ENCODE measurements at places on chromosomes 4 and X. TPM values are rescaled to one million over a fixed set of nuclear protein-coding genes. Genes with fewer than 3 reads are reported as not detected.

GRCh38 chr4:8897251-8898167 lies 25.9 kb upstream of the HMX1 start:
- no peak for DNase-seq

GRCh38 chr4:152697284-152698088 lies 17.7 kb upstream of the TMEM154 start:
- DNase-seq = no peak

TLR3 gene
- 6.7 TPM for total RNA-seq

GRCh38 chr4:56748271-56748670 lies 67.2 kb upstream of the HOPX start:
- no peak for DNase-seq

OPHN1 gene
- 3.0 TPM for total RNA-seq

NBDY gene
- 6.7 TPM for total RNA-seq

STAP1 gene
- total RNA-seq = not detected

DNA sequence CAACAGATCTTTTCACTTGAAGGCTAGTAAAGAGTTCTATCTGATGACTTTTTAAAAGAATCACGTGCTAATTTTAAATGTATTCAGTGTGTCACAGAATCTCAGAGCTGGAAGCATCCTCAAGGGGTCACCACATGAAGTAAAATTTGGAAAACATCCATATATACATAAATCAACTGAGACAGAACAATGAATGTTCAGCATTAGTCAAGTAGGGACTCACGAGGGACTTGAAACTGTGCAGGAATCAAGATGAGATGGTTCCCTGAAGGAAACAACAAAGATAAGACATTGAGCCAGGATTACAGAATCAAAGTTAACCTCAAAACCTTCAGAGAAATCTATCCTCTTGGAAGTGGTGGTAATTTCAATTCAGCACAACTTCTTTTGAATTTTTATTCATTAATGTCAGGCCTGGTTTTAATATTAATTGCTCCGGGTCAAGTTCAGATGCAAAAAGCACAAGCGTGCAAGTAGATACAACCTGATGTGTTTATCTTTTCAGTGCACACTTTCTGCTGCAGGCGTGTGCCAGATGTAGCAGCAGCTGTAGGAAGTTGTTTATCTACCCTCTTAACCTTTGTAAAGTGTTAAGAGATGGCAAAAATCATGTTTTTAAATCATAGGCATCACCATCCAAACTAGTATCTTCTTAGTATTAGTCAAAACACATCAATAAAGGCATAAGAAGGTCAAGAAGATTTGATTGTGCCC lies 87.7 kb upstream of the SRD5A3 start:
- DNase-seq = peak; percentile 7

TMPRSS11D gene
- total RNA-seq = not detected

- DNase-seq = peak; percentile 85
Observed at GRCh38 chrX:103687696-103688201, 1.2 kb upstream of the MORF4L2 start.

DNA sequence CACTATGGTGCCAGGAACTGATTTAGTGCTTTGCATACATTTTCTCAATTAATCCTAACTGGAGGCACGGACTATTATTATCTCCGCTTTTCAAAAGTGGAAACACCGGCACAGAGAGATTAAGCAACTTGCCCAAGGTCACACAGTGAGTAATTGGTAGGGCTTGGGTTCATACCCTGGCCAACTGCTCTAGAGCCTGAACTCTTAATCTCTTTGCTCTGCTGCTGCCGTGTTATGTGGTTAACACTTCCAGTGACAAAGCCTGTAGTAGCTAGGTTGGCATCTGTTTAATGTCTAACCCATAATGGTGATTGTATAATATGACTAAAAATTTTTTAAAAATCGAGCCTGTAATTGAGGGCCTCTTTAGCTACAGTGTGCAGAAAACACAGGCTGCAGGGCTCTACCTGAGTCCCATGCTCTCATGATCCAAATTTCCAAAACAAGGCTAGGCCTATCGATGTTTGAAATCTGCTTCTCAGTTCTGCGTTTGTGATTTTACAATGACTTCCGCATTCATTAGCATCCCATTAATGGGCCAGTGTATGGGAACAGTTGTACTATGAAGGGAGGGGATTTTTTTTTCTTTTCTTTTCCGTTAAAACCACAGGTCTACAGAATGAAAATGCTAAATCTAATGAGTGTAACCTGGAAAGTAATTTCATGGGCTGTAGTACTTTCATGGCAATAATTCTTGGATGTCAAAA lies 219.3 kb upstream of the JADE1 start:
- peak; percentile 24 for DNase-seq

- DNase-seq = no peak
Observed at GRCh38 chr4:20298986-20299385, 47.3 kb downstream of the SLIT2 start.

FAM47E gene
- total RNA-seq = not detected

DNA sequence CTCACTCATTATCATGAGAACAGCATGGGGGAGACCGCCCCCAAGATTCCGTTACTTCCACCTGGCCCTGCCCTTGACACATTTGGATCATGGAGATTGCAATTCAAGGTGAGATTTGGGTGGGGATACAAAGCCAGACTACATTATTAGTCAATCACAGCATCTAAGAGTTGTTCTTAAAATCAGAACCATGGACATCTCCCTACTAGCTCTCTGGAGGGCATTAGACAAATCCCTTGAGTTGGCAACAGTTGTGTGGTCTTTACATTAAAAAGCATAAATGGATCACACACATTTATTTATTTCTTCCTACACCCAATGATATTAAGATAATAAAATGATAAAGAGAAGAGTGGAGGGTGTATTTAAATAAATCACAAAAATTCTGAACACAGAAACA lies 262.8 kb upstream of the VCX start:
- no peak for DNase-seq

GRCh38 chrX:1754077-1754476 lies 139.2 kb downstream of the ASMT start:
- DNase-seq = peak; percentile 92

DNA sequence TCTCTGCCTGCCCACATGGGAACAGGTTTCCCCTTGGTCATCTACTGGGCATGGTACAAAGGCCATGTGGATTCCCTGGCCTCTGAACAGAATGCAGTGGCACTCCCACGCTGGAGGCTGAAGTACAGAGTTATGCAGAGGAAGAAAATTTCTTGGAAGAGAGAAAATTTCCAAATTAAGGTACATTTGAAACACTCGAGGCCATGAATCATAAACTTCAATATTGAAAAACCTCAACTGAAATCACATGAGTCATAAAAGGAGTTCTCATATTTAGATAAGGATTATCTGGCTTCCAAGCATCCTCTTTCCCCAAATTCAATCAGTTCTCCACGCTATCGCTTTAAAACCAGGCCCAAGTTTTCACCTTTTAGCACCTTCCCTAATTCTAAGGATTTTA lies 28.1 kb upstream of the TXK start:
- peak; percentile 49 for DNase-seq

TMEM187 gene
- total RNA-seq = 8.1 TPM

COX7B2 gene
- total RNA-seq = not detected

All from M059J (cell line).